ENCODE measurements at places on chromosomes 11 and 22.

DNA sequence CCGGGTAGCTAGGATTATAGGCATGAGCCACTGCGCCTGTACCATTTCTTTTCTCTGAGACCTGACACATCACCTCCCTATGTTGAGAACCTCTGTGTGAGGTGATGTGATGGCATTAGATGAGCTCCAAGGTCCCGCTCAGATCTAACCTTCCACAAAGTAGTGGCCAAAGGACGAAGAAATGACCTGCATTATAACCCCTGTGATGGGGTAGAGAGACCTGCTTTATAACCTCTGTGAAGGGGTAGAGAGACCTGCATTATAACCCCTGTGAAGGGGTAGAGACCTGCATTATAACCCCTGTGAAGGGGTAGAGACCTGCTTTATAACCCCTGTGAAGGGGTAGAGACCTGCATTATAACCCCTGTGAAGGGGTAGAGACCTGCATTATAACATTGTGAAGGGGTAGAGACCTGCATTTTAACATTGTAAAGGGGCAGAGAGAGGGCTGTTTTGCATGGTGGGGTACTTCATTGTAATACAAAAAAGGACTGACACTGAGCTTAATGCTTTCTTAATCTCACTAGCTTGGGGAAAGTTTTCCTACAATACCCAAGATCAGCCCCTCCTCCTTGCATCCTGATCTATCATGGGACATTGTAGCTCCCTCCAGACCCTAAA is 8.5 kb downstream of the MIEF1 start:
- DNase-seq = no peak

GRCh38 chr11:114015117-114015516 is 40.2 kb downstream of the HTR3A start:
- no peak for DNase-seq

- no peak for DNase-seq
These were observed 8.6 kb upstream of the CRYBB2 start for GRCh38 chr22:25210793-25211192.

- no peak for DNase-seq
These were observed 51.1 kb downstream of the TIMP3 start for GRCh38 chr22:32852395-32853251.

GRCh38 chr11:78525720-78526119 is 48.9 kb downstream of the NARS2 start:
- DNase-seq = no peak
